ENCODE measurements at places on chromosomes 3 and 15.

DNA sequence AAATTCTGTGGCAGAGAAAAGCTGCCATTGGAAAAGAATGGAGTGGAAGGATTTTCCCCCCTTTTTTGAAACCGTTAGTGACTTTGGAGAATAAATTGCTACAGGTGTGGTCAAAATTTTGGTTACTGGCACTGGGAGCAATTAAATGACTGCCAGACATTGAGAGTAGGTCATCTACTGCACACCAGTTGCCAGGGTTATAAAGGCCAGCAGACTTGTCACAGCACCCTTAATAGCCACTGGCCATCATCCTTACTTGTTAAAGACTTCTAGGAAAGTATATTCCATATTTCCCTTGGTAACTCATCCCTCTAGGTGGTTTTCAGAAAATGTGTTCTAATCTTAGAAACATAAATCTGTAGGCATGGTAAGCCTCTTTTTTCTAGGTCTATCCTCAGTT is 8.0 kb downstream of the PIK3CA start:
- no peak for DNase-seq

DNA sequence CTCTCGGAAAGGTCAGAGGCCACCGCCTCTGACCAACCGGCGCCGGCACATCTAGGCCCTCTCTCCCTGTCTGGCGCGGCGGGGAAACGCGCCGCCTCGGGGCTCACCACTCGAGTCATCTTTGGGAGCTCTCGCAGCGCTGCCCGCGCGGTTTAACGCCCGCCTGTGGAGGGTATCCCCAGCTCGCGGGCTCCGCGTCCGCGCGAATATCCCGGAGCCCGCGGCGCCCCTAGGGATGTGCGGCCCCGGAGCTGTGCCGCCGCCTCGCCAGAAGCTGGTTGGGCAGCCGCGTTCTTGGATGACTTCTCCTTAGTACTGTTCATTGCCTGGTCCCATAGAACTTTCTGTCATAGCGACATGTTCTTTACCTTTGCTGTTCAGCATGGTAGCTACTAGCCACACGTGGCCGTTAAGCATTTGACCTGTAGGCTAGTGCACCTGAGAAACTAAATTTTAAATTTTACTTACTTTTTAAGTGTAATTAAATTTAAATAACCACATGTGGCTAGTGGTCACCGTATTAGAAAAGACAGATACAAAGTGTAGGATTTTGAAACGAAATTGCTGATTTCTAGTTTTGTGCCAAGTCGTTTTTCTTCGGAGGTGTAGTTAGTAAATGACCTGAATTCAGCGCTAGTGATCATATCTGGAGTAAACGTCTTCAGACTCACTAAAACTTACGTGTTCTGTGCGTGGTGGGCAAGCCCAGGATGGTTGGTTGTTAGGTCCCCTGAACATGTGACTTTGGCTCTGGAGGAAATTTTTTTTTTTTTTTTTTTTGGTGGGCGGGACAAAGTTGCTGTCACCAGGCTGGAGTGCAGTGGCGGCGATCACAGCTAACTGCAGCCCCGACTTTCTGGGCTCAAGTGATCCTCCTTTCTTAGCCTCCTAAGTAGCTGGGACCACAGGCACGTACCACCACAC is 835 bp downstream of the ARIH2 start:
- DNase-seq = peak; percentile 35

DNA sequence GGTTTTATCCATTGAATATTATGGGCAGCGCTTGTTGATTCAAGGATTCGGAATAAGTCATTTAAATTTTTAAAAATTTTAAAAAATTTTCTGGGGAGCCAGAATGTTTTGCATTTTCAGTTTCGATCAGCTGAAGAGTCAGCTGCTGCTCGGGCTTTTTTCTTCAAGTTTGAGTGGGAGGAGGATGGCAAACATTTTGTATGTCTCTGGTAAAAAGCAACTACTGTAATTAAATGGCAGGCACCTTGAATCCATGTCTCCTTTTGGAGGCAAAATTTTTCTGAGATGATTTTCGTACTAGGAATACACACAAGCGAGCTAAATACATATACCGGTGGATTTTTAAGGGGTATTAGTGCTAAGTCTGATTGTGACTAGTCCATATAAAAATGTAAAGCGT is 612 bp downstream of the C3orf38 start:
- DNase-seq = peak; percentile 2

- DNase-seq = no peak
Observed at GRCh38 chr3:123447416-123447748, 1.5 kb downstream of the ADCY5 start.

DNA sequence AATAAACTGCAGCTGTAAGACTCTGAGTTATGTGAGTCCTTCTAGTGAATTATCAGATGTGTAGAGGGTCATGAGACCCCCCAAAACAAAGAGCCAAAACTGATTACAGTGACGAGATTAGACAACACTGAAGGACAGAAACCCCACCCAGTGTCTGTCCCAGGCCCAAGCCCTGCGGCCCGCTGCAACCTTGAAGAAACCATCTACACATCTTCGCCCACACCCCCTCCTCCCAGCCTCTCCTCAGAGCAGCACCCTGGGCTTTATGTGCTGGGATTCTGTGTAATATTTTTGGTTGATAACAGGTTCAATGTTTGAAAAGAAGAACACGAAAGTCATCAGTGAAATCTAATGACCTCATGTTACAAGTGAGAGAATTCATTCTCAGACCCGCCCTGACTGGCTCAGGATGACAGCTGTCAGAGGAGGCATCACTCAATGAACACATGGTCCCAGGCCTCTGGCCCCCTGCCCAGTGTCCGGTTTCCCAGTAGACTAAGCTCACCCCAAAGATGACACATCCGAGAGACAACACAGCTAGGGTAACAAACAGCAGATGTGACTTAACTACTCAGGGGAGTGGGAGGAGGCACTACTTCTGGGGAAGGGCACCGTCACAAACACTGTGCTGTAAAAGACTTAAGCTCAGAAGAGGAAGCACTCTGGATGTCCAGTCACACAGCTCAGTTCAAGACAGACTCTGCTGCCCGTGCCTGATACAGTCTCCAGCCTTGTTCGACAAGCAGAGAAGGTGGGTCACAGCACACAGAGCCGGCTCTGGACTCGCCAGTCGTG is 48.9 kb downstream of the NIPA2 start:
- DNase-seq = no peak

DNA sequence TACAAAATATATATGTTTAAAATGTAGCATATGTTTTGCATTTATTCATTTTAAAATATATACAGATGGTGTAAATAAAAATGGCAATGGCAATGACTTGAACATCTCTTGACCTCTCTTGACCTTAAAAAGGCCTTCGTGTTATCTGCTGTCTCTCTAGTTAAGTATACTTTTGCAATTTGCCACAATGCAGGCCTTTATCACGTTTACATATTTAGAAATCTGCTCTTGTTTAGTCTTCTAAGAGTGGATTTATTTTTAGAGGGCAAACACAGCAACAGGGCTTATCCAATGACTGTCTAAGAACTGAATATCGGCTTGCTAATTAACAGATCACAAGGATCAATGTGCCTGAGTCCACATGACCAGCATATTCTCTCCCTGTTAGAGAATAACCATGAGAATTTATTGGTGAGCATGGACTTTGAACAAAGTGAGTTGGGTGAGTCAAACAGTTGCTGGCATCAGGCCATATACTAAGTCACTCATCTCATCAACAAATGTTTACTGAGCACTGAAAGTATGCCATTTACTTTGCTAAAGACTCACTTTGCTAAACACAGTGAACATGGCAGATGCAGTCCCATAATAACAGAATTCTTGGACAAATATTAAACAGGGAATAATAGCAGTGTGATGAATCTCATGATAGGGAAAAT is 48.2 kb downstream of the MDFIC2 start:
- DNase-seq = no peak

GRCh38 chr15:61798631-61799030 is 261.6 kb downstream of the VPS13C start:
- DNase-seq = no peak

DNA sequence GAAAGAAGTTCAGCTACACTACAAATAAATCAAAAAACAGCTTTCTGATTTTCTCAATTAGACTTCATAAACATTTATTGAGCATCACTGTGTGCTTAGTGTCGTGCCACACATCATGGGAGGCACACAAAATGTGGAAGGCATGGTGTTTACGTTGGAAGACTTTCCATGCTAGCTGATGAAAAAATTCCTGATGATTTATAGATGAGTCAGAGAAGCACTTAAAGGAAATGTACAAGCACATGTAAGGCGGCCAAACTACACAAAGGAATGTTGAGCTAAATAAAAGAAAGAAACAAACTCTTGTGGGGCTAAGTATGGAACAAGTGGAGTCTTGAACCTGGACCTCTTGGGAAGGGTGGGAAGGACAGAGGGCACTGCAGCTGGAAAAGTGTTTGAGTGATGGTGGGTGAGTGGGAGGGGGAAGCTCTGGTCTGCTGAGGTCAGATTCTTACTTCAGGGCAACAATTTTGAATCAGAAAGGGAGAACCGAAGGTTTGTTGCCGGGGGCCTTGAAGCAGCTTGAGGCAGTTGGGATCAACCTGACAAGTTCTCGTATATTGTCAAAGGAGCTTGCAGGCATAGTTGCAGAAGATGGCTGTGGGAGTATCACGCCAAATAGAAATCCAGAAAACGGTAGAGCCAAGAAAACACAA is 66.9 kb downstream of the FOXB1 start:
- DNase-seq = no peak

GRCh38 chr3:160057331-160057730 is 68.7 kb downstream of the IL12A start:
- no peak for DNase-seq

DNA sequence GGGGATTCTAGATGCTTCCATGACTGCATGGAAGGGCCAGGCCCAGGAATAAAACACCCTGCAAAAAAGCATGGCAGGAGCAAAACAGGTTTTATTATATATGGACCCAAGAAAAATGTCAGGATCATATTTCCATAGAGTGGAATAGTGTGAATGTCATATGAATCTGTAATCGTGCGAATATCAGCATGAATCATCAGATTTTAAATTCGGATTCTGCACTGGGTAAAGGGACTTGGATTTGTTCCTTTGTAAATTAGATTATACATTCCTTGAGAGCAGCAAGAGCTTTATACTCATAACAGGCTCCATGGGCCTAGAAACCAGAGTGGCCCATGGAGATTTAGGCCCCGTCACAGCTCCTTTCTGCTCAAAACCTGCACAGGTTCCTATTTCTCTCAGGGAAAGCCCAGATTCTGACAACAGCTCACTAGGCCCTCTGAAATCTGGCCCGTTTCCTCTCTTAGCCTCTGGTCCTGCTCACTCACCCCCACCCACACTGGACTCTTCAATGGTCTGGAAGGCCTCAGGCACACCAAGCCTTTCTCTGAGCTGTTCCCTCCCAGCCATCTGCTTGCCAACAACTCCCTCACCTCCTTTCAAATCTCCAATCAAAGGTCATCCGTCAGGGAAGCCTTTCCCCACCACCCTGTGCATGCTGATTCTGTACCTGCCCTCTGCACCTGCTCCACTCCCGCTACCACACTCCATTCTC is 76.0 kb downstream of the FEM1B start:
- DNase-seq = no peak

GRCh38 chr3:43012174-43012573 is 33.1 kb downstream of the GASK1A start:
- no peak for DNase-seq

DNA sequence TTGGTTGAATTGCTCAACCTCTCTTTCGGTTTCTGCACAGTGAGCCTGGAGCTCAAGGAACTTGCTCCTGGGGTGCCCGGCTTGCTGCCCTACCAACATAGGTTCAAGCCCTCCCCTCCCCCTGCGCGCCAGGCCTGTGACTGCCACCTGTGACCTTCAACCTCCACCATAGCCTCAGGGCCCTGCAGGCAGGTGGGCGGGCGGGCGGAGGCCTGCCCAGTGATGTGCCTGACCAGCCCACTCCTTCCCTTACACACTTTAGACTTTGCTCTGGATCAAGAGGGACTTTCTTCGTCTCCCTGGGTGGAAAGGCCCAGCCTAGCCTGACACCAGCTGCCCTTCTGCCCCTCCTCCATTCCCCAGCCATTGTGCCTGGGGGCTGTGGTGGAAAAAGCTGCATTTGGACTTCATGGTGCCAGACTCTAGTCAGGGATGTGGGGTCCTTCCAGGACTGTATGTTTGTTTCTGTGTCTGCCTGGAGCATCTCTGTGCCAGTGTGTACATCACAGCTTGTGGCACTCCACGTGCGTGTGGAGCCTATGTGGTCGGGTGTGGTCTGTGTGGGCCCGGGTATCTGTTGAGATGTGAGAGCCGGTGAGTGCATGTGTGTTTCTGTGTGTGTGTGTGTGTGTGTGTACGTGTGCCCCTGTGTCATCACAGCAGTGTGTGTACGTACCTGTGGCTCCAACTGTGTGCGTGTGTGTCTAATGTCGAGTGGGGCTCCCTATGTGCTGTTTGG is 9.5 kb downstream of the PRKCD start:
- DNase-seq = no peak

- no peak for DNase-seq
Observed at GRCh38 chr3:118292841-118293240, 741.8 kb downstream of the IGSF11 start.

- no peak for DNase-seq
Observed at GRCh38 chr15:47477341-47477740, 240.0 kb upstream of the SEMA6D start.

GRCh38 chr3:45595364-45596195 is 1.0 kb downstream of the LIMD1 start:
- DNase-seq = no peak

DNA sequence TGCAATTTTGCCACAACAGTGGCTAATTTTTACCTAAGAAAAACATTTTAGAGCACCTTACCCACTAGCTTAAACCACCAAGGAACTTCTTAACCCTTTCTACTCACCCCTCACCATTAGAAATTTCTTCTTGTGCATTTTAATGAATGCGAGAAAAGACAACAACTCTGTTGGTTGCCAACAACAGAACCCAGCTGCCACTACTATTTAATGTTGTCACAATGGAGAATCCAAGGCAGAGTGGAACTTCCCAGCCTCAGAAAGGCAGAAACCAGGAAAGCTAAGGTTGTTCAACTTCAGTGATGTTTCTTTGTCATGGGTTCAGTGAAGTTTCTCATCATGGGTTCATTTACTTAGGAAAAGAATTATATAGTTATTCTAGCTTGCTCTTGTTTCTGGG is 325.2 kb upstream of the ARL6 start:
- no peak for DNase-seq

DNA sequence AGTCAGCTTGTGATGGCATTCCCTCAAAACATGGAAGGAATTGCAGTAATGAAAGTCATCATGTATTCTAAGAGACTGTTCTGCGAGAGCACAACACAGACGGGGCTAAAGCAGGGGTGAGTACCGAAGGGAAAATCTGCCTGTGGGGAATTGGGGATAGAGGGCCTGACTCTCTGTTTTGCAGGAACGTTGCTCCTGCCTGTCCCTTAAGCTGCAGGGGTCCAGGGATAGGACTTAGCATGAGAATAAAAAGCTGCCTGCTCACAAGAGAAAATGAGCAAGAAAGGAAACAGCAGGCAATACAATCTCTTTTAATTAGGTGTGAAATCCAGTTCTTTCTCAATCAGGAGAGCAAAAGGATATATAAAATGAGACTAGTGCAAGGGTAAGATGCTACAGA is 62.2 kb downstream of the TIGIT start:
- no peak for DNase-seq

DNA sequence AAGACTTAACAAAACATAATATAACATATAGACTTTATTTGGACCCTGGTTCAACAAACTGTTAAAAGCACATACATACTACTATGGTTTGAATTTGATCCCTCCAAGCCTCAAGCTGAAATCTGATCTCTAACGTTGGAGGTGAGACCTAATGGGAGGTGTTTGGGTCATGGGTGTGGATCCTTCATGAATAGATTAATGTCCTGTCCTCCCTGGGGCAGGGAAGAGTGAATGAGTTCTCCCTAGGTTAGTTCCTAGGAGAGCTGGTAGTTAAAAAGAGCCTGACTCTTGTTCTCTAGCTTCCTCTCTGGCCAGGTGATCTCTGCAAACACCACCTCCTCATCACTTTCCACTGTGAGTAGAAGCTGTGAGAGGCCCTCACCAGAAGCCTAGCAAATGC is 36.4 kb downstream of the CLASP2 start:
- no peak for DNase-seq
